ENCODE measurements at places on chromosomes 3 and 15. TPM values are rescaled to one million over a fixed set of nuclear protein-coding genes. Genes with fewer than 3 reads are reported as not detected.

The DPPA2 gene
- total RNA-seq = not detected

The OR5K2 gene
- total RNA-seq = not detected

The GHSR gene
- not detected for total RNA-seq

The ILDR1 gene
- total RNA-seq = not detected

The UROC1 gene
- not detected for total RNA-seq

The GRK7 gene
- total RNA-seq = not detected

The SLC15A2 gene
- 0.19 TPM for total RNA-seq

The EFCAB12 gene
- not detected for total RNA-seq

The ITIH1 gene
- 0.56 TPM for total RNA-seq

The FAM43A gene
- 33.4 TPM for total RNA-seq

The DUOX2 gene
- total RNA-seq = under 0.01 TPM

The CELF6 gene
- not detected for total RNA-seq

The GOLGA8S gene
- total RNA-seq = not detected

The XCR1 gene
- not detected for total RNA-seq

The SCAMP5 gene
- total RNA-seq = 4.0 TPM

The CTNNB1 gene
- total RNA-seq = 1,039 TPM

The GPR149 gene
- not detected for total RNA-seq

The SLC7A14 gene
- 1.2 TPM for total RNA-seq

The PAQR5 gene
- 0.58 TPM for total RNA-seq

The CCDC33 gene
- not detected for total RNA-seq

The CATSPER2 gene
- 0.96 TPM for total RNA-seq

The GOLGA8T gene
- total RNA-seq = 0.28 TPM

Measured in regular cardiac myocyte (primary cell).